NCI-H510A treated with DMSO at 0.1 percent for 48 hours (cell line): ENCODE measurements at places on chromosomes 7 and 10.

DNA sequence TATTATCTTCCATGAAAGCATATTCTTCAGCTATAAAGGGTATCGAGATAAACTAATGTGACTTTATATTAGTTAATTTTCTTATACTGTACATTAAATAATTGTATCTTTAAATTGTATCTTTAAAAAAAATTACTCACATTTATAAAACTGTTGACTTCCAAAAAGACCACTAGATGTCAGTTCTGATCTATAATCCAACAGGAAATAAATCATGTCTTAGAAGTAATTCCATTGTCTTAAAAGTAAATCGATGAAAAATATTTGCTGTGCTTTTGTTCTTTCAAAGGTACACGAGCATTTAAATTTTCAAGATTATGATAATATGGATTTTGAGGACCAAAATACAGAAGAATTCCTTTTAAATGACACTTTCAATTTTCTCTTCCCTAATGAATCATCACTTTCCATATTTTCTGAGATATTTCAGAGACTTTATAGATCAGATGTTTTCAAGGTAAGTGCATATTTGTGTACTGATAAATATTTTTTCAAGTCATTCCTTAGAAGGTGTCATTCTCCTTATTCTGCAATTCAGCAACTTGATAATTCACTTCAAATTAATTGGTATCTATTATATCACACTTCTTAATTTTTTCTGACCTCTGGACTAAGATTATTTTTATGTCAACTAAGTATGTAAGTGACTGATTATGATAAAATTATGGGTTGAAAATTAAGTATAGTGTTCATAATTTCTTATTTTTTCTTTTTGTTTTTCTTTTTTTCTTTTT is 138.5 kb downstream of the CPED1 start:
- no peak for DNase-seq

DNA sequence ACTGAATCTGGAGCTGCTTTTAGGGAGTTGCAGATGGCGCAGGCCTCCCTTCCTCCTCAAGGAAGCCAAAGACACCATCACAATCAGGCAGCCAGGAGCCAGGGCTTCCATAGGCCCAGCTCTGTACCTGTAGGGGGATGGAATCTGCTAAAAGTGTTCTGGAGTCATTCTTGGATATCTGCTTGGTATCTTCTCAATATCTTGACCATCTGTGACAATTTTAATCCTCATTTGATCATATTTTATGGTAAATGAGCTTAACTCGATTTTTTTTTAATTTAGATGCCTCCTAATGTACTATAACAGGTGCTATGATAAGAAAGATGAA is 3.1 kb downstream of the ST7 start:
- DNase-seq: no peak

DNA sequence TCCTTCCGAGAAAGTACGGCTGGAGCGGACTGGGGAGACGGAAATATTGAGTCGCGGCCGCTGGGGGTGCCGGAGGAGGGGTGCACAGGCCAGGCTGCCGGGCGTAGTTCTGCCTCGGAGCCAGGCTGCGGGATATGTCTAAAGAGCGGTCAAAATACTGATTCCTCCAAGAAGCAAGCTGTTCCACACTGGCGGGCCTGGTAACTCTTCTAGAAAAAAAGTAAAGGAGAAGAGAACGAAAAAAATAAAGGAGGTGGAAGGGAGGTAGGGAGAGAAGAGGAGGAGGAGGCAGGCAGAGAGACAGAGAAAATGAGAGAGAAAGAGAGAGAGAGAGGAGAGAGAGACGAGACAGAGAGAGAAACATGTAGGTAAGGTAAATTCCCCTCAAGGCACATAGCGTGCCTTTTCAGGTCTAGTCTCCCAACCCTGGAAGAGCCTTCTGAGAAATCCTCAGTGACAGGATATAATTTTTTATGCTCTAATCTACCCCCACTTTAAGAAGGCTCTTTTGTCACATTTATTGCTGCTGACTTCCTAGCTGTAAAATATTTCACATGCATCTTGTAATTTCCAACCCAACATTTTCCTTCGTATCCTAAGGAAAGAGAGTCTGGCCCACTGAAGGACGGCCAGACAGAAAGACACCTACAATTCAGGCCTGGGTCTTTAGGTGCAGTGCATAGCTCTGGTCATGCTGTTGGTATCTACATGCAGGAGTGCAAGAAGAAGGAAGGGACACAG is 5.7 kb downstream of the DLX5 start:
- DNase-seq: no peak

- no peak for DNase-seq
Measured at GRCh38 chr10:60367431-60367830, 22.2 kb downstream of the ANK3 start.

- no peak for DNase-seq
Measured at GRCh38 chr10:70657041-70657440, 15.3 kb upstream of the ADAMTS14 start.
